Fibroblast of lung (primary cell): ENCODE measurements at places on chromosomes 2 and 18. TPM values are rescaled to one million over a fixed set of nuclear protein-coding genes. Genes with fewer than 3 reads are reported as not detected.

Gene BIN1
- 68.7 and 119 TPM in 2 replicates for total RNA-seq

Gene IRS1
- 18.7 and 29.1 TPM in 2 replicates for total RNA-seq

Gene SERPINB12
- not detected in 2 replicates for total RNA-seq

Gene CETN1
- total RNA-seq, result not detected in 2 replicates

Gene SERPINB13
- total RNA-seq, result not detected in 2 replicates

Gene LRRC30
- not detected in 2 replicates for total RNA-seq

Gene SOX11
- total RNA-seq, result 0.99 and 2.1 TPM in 2 replicates

GRCh38 chr2:98487806-98488189 is 43.1 kb downstream of the INPP4A start:
- no peaks in the 10 kb centered on the region for H3K27me3 ChIP-seq
- H3K4me1 ChIP-seq, result no peaks in the 10 kb centered on the region
- no peak overlapping the region for H3K27ac ChIP-seq
- H3K36me3 ChIP-seq, result no peaks in the 10 kb centered on the region

DNA sequence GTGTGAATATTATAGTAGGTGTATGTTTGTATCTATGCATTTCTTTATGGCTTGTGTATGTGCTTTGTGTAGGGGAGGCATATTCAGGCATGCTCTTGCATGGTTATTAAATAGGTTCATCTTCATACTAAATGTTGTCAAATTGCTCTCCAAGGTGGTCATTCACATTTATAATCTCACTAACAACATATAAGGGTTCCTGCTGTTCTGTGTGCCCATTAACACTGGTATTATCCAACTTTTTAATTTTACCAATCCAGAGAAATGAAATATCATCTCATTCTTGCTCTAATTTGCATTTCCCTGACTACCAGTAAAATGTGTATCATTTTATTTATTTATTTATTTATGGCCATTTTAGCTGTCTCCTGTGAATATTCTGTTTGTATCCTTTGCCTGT is 29.0 kb upstream of the RPL37A start:
- DNase-seq, result no peak
- H3K36me3 ChIP-seq, result peaks cover 5% of the 10 kb centered on the region
- no peaks in the 10 kb centered on the region for H3K4me1 ChIP-seq
- H3K27me3 ChIP-seq, result no peaks in the 10 kb centered on the region

GRCh38 chr2:177763531-177764265 is 308.9 kb downstream of the PDE11A start:
- no peaks in the 10 kb centered on the region for H3K36me3 ChIP-seq
- no peak overlapping the region for H3K27ac ChIP-seq
- peak; percentile 54 for DNase-seq

DNA sequence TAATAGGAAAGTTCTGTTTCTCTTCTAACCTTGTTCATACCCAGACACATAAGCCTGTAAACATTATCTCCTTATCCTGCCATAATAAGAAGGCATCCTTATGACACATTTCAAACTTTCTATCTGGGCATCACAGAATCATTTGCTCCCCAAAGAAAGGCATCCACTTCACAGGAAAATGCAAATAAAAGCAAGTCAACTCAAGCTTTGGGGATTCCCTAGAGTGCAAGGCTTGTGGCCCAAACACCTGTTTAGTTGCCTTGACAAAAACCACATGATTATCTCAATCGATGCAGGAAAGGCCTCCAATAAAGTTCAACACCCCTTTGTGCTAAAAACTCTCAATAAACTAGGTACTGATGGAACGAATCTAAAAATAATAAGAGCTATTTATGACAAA is 195.7 kb upstream of the GALNT5 start:
- no peak overlapping the region for H3K4me3 ChIP-seq
- H3K27ac ChIP-seq, result no peak overlapping the region
- H3K4me1 ChIP-seq, result no peaks in the 10 kb centered on the region
- DNase-seq, result no peak

GRCh38 chr2:30504731-30505130 is 57.7 kb downstream of the LCLAT1 start:
- H3K27me3 ChIP-seq, result no peaks in the 10 kb centered on the region
- no peaks in the 10 kb centered on the region for H3K36me3 ChIP-seq
- no peak for DNase-seq
- H3K4me1 ChIP-seq, result peaks cover 5% of the 10 kb centered on the region
- no peak overlapping the region for H3K4me3 ChIP-seq

DNA sequence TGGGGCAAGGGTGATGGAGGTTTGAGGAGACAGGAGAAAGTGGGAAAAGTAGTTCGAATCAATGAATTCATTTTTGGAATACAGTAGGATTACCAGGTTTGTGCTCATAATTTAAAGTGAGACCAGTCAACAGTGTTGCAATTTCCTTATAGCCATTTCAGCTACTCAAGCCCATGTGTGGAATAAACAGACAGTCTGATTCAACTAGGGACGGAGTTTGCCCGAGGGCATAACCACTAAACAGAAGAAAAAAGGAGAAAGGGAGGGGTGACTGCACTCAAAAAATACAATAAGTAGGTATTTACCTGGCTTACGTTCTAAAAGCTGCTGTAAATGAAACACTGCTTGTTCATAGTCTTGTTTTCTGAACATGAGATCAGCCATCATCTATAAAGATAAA is 55.2 kb downstream of the TTC21B start:
- H3K4me3 ChIP-seq, result no peak overlapping the region
- no peaks in the 10 kb centered on the region for H3K27me3 ChIP-seq
- no peak for DNase-seq
- peaks cover 2% of the 10 kb centered on the region for H3K4me1 ChIP-seq
- peaks cover 2% of the 10 kb centered on the region for H3K36me3 ChIP-seq
- H3K27ac ChIP-seq, result no peak overlapping the region

GRCh38 chr2:16686641-16687040 is 21.0 kb upstream of the CYRIA start:
- no peaks in the 10 kb centered on the region for H3K36me3 ChIP-seq
- H3K27me3 ChIP-seq, result no peaks in the 10 kb centered on the region
- H3K27ac ChIP-seq, result no peak overlapping the region
- peak; percentile 7 for DNase-seq
- no peak overlapping the region for H3K4me3 ChIP-seq
- H3K4me1 ChIP-seq, result no peaks in the 10 kb centered on the region

- DNase-seq, result no peak
- H3K36me3 ChIP-seq, result no peaks in the 10 kb centered on the region
- H3K27me3 ChIP-seq, result no peaks in the 10 kb centered on the region
These were observed 8.7 kb downstream of the CROCC2 start for GRCh38 chr2:240914645-240915525.

- no peak overlapping the region for H3K27ac ChIP-seq
- no peaks in the 10 kb centered on the region for H3K27me3 ChIP-seq
- H3K4me1 ChIP-seq, result peaks cover 4% of the 10 kb centered on the region
- H3K4me3 ChIP-seq, result no peak overlapping the region
These were observed 269.8 kb downstream of the KLHL29 start for GRCh38 chr2:23654756-23655155.

DNA sequence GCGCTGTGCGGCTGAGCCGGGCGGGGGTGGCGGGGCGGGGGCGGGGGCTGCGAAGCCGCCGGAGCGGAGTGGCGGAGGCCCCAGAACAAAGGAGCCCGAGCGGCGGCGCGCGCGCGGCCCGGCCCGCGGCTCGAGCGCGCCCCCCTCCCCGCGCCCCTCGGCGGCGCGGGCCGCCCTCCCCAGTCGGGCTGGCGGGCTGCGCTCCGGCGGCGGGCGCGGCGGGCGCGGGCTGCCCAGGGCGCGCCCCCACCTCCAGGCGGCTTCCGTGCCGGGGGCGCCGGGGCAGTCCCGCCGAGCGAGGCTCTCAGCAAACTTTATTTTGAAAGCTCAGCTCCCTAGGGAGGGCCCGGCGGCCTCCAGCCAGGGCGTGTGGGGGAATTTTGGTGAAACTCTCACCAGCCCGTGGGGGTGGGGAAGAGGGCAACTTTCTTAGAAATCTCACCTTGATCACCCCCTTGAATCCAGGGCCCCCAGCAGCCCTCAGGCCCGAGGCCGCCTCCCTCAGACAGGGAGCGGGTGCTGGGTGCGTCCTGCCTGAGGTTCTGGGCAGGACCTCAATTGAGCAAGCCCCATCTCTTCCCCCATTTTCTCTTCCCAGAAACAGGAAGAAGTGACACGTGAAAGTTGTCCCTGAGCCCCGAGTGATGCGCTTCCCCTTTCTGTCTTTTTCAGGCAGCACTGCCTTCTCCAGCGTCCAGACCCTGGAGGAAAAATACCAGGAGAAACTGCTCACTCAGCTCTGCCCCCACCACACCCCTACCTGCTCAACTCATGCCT is 786 bp downstream of the TET3 start:
- H3K36me3 ChIP-seq, result no peaks in the 10 kb centered on the region
- H3K4me3 ChIP-seq, result peak overlapping the region; percentile 60
- H3K4me1 ChIP-seq, result peaks cover 12% of the 10 kb centered on the region
- H3K27me3 ChIP-seq, result no peaks in the 10 kb centered on the region
- H3K27ac ChIP-seq, result peak overlapping the region; percentile 27

DNA sequence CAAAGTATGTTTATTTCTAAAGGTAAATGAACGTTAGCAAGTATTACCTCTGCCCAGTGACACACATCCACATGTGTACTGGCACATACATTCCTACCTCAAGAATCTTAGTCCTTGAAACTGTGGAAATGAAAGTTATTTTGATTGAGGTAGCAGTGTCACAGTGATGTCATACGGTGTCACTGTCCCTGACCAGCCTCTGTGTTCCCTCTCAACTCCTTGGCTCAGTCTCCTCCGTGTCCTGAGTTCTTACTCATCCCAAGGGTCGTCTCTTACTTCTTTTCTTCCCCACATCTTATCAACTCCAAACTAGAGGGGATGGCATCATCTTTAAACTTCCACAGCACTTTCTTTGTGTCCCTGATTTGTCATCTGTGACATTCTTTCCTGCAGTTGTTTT is 3.3 kb downstream of the NCK2 start:
- H3K27ac ChIP-seq, result peak overlapping the region; percentile 34
- H3K36me3 ChIP-seq, result no peaks in the 10 kb centered on the region
- H3K4me1 ChIP-seq, result peaks cover 17% of the 10 kb centered on the region
- DNase-seq, result no peak
- H3K4me3 ChIP-seq, result no peak overlapping the region

- no peak overlapping the region for H3K27ac ChIP-seq
- no peaks in the 10 kb centered on the region for H3K36me3 ChIP-seq
- DNase-seq, result no peak
- H3K27me3 ChIP-seq, result no peaks in the 10 kb centered on the region
These were observed 124.8 kb downstream of the COL6A3 start for GRCh38 chr2:237289139-237289538.

DNA sequence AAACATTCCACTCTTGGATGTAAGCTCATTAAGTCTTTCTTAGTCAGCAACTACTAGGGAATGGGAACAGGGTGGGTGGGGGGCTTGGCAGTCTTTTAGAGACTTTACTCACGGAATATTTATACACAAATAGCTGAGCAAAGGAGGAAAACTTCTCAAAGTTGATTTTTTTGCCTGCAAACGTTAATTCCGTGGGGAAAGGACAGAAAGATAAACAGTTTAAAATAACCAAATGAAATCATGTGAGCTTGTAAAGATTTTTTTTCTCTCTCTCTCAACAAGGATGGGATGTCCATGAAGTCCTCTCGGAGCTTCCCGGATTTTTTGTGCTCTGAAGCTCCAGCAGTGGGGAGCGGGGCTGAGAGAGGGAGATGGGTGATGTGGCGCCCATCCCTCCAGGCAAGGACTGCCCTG is 32.2 kb upstream of the MAT2A start:
- H3K27ac ChIP-seq, result peak overlapping the region; percentile 58
- peaks cover 27% of the 10 kb centered on the region for H3K4me1 ChIP-seq
- H3K27me3 ChIP-seq, result no peaks in the 10 kb centered on the region
- H3K36me3 ChIP-seq, result no peaks in the 10 kb centered on the region
- peak; percentile 80 for DNase-seq
- H3K4me3 ChIP-seq, result no peak overlapping the region

GRCh38 chr2:83015035-83015715 is 1443.9 kb downstream of the SUCLG1 start:
- no peaks in the 10 kb centered on the region for H3K36me3 ChIP-seq
- DNase-seq, result no peak
- no peaks in the 10 kb centered on the region for H3K27me3 ChIP-seq
- H3K4me1 ChIP-seq, result no peaks in the 10 kb centered on the region
- H3K4me3 ChIP-seq, result no peak overlapping the region
- H3K27ac ChIP-seq, result no peak overlapping the region

DNA sequence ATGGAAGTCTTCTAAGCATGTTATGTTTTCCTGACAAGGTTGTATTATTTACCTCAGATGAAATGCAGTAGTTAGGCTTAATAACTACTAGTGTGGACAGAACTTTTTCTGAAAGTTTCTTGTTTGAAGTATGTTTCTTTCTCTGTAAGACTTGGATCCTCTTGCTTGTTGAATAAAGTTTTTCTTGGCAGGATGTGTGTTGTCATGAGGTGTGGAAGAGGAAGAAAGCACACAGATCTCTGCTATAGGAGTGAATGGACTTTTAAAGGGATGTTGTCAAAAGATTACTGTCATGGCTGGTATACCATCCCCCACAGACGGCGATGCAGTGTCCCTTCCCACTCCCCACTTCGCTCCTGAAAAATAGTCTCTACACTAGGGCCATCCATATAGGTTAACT is 2.6 kb downstream of the CAB39 start:
- H3K27ac ChIP-seq, result peak overlapping the region; percentile 49
- peak overlapping the region; percentile 14 for H3K4me3 ChIP-seq
- peaks cover 2% of the 10 kb centered on the region for H3K36me3 ChIP-seq
- no peaks in the 10 kb centered on the region for H3K27me3 ChIP-seq
- DNase-seq, result peak; percentile 46
